Epithelial cell of proximal tubule (primary cell): ENCODE measurements at places on chromosomes 16 and 17.

GRCh38 chr16:53509906-53510703, 7.1 kb upstream of the AKTIP start:
- DNase-seq, result no peak

GRCh38 chr17:73071066-73071999, 21.2 kb downstream of the SLC39A11 start:
- DNase-seq, result no peak

DNA sequence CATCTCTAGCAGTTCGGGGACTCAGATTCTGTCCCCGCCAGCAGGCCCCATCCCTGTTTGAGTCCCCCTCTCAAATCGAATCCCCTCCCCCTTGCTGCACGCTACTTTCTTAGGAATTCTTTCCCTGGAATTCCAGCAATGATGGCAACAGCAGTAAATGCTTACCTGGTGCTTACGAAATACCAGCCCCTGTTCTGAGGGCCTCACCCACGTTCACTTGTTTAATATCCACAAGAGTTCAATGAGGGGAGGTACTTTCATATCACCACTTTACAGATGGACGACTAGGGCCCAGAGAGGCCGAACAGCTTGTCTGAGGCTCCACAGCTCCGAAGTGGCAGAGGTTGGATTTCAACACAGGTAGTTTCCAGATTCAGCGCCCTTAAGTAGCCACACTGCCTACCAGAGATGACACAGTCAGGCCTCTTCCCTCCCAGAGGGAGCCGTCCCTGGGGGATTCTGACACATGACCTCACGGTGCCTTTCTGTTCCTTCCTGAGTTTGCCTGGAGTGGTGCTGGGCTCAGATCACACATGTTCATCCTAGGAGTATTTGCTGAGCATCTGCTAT, 120.7 kb upstream of the GSE1 start:
- DNase-seq, result no peak

DNA sequence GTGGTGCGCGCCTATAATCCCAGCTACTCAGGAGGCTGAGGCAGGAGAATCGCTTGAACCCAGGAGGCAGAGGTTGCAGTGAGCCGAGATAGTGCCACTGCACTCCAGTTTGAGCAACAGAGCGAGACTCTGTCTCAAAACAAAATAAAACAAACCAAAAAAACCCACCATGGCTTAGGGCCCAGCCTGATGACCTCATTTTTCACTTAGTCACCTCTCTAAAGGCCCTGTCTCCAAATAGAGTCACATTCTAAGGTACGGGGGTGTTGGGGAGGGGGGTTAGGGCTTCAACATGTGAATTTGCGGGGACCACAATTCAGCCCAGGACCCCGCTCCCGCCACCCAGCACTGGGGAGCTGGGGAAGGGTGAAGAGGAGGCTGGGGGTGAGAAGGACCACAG, 1.4 kb upstream of the STH start:
- no peak for DNase-seq

DNA sequence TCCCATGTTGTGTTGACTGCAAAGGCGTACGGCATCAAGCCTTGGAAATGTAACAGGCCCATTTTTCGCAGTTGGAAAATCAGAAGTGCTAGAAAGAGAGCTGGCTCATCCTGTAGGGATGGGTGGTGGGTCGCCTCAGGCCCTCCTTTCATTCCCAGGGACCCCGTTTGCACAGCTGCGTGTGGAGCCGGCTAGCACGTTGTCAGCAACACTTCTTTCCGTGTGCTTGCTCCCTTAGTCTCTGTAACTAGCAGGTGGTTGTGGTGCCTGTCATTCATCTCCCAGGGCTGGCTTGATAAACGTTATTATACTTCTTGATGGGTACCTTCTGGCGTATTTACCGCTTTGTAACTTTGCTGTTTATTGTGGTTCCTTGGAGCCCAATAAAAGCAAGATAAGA, 239.0 kb upstream of the CACNG5 start:
- DNase-seq, result no peak

GRCh38 chr17:74212913-74213791, at the start of gene TTYH2:
Gene TTYH2, plus strand, starts transcription at chr17:74213571. Its CDS starts 17 bp downstream, at chr17:74213588.
- DNase-seq, result no peak

- no peak for DNase-seq
These were observed 22.4 kb upstream of the EIF1 start for GRCh38 chr17:41666237-41666641.

DNA sequence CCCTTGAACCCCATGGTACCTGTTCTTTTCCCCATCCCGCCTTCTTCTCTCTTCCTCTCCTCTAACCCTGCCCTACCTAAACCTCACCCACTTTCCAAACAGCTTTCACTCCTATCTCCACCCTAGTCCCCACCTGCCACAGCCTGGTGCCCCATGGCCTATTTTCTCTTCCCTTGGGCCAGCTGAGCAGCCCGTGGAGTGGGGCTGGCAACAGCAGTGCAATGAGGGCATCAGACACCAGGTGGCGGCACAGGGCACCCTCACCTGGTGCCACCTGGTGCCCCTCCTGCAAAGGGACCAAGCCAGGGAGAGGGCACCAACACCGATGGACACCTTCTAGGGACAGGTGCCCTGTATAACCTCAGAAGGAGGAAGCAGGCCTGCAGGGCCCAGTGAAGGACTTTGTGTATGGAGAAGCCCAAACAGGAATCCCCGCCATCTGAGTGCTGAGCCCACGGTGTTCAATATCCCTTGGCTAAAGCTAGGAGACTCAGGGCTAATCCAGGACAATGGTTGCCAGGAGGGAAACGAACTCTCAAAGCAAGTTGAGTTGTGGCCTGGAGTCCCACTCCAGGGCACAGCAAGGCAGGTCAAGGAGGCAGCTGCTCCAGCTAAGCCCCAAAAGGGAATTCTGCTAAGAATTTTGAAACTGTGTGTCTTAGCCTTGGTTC, 4.0 kb upstream of the ABCC3 start:
- no peak for DNase-seq

- DNase-seq, result peak; percentile 64
These were observed at the start of gene AP2B1 for GRCh38 chr17:35587074-35587961. Gene AP2B1, plus strand, starts transcription at chr17:35587322. Its CDS starts 6,709 bp downstream, at chr17:35594031.

GRCh38 chr17:14123619-14124278, 54.4 kb downstream of the COX10 start:
- no peak for DNase-seq

DNA sequence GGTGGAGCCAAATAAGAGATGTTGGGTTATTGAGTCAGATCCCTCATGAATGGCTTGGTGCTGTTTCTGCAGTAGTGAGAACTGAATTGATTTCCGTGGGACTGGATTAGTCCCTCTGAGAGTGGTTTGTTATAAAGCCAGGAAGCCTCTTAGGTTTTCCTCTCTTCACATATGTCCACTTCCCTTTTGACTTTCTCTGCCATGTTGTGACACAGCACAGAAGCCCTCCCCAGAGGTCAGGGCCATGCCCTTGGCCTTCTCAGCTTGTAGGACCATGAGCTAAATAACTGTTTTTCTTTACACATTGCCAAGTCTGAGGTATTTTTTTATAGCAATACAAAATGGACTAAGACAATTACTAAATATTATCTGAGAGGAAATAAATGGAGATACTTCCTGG, 10.3 kb upstream of the HAPSTR1 start:
- DNase-seq, result no peak

- peak; percentile 50 for DNase-seq
These were observed 28.0 kb downstream of the AP1G1 start for GRCh38 chr16:71780521-71781089.

DNA sequence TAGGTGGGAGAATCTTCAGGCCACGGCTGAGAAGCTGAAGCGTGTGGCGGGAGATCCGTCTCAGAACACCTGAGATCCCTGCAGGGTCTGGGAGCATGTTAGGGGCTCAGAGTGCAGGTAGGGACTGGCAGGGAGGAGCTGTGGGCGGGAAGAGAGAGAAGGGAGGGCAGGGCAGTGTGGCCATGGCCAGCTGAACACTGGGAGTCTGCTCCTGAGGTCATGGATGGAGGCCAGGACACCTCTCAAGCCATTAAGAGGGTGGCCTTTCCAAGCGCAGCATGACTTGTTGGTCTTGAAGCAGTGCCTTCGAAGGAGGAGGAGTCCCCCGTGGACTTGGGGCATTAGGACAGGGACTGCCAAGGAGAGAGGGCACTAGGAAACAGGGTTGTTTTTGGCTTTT, 23.7 kb downstream of the NAA60 start:
- no peak for DNase-seq

GRCh38 chr16:66278111-66278531, 88.4 kb upstream of the CDH5 start:
- no peak for DNase-seq

- DNase-seq, result no peak
These were observed 5.6 kb upstream of the HSBP1 start for GRCh38 chr16:83802135-83802534.

- no peak for DNase-seq
These were observed 5.9 kb downstream of the TSPOAP1 start for GRCh38 chr17:58322581-58323185.

DNA sequence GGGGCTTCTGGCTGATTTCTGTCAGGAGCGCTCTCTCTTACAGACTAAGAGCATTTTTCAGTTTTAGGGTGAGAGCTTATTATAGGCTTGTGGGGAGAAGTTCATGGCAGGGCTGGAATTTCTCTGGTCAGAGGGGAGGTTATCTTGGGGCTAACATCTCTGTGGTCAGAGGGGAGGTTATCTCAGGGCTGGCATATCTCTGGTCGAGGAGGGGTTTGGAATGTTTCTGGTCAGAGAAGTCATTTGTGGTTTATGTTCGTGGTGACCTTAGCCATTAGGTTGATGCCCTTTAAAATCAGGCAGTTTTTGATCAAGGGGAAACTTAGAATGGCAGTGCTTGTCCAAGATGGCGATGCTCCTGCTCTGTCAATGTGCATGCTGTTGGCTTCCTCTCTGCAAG, 10.8 kb upstream of the USP31 start:
- no peak for DNase-seq

GRCh38 chr16:14513389-14514107, 116.5 kb downstream of the PARN start:
- DNase-seq, result no peak

- no peak for DNase-seq
These were observed 63.2 kb downstream of the CLEC19A start for GRCh38 chr16:19348578-19349315.

GRCh38 chr16:84096447-84097005, 20.2 kb downstream of the MBTPS1 start:
- DNase-seq, result no peak

- no peak for DNase-seq
These were observed 43.6 kb downstream of the NOS2 start for GRCh38 chr17:27756467-27757371.

DNA sequence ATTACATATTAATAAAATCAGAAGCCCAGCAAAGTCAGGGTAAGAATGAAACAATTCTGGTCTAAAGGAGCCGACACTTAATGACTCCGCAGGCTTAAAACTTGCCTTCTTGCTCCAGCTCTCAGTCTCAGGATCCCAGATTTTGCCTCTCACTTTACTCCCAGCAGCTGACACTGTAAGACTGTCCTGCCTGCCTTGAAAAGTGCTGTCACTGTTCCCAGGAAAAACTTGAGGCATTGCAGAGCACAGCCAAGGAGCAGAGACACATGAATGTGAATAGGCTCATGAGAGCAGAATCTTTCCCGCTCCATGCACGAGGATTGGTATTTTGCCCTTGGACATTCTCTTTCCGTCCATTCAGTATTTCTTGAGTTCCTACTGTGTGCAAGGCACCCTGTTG, 457.6 kb upstream of the ZFHX3 start:
- no peak for DNase-seq

GRCh38 chr17:19398301-19399181, 11.6 kb upstream of the MFAP4 start:
- no peak for DNase-seq

GRCh38 chr16:27369806-27370205, 32.2 kb upstream of the IL21R start:
- no peak for DNase-seq

- no peak for DNase-seq
These were observed at the start of gene HLF for GRCh38 chr17:55264645-55265298. Gene HLF, plus strand, starts transcription at chr17:55264960. Its CDS starts 525 bp downstream, at chr17:55265485.

DNA sequence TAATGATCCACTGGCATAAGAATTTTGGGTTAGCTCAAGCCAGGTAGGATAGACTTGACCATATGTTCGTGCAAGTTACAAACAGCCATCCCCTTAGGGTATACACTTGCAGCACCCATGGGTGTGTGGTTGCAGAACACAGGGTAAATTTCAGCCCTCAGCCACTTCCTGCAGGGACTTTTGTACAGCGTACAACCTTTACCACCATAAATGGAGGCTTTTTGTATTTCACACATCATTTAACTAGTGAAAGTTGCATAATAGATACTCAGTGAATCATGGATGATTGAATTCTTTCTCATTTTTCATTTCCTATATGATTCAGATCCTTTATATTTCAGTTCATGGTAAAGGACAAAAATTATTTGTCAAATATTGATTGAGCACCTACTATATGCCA, 473.9 kb downstream of the CDH13 start:
- no peak for DNase-seq

DNA sequence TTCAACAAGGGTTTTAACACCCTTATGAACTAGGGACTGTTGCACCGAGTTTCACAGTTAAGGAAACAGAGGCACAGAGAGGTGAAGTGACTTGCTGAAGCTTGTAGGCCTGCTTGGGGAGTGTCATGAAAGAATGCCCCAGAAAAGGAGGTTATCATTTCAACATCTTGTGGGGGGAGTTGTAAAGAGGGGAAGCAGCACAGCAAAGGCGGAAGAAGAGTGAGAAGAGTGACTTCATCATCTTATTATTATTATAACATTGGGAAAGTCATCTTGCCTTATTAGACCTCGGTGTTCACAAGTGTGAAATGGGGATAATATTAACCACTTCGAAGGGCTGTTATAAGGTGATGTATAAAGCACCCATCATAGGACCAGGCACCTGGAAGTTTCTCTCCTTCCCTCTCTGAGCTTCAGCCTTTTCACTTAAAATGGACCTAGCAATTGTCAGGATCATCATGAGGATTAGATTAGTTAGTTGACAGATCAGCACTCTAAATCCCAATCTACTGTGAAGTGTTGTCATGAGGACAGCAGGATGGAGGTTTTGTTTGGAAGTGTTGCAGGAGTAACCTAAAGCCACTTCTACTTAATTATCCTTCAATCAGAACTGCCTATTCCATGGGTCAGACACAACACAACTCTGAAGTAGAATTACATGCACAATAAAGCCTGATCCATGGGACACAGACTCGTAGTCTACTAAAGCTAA, 2.3 kb downstream of the CCL4 start:
- DNase-seq, result no peak

- no peak for DNase-seq
These were observed 156.5 kb upstream of the KCNJ18 start for GRCh38 chr17:21535686-21536375.

GRCh38 chr16:1153480-1154160, 714 bp downstream of the CACNA1H start:
- no peak for DNase-seq

DNA sequence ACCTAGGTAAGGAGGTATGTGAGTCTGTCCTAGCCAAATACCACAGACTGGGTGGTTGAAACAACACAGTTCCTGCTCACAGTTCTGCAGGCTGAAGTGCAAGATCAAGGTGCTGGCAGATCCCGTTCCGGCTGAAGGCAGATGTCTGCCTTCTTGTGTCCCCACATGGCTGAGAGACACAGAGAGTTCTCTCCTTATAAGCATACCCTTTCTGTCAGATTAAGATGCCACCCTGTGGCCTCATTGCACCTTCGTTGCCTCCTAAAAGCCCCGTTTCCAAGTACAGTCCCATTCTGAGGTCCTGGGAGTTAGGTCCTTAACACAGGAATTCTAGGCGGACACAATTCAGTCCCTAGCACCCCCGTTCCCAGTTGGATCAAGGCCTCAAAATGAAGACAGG, 9.1 kb upstream of the TMEM11 start:
- DNase-seq, result no peak

- no peak for DNase-seq
These were observed 64.4 kb downstream of the EFCAB5 start for GRCh38 chr17:30005709-30006320.
